Activated CD8-positive, alpha-beta memory T cell treated with anti-CD3 and anti-CD28 coated beads, Interleukin-2, amount 50 U/mL, for 48 hours (primary cell): ENCODE measurements at places on chromosomes 11 and 22.

DNA sequence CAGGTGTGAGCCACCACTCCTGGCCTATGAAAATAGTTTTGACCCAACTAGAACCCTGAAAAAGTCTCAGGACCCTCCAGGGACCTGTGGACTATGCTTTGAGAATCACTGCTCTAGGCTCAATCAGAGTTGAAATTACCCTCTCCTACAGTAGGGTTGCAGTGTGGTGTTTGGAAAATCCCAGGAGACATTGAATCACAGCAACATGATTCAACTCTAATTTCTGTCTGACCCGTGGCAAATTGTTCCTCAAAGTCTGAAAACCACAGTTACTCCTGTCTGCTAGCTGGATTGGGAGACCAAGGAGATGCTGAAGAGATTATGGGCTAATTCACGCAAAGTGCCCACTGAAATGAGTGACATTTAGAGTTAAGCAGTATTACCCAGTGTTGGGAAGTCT, 5.4 kb upstream of the MTMR3 start:
- DNase-seq: no peak

- DNase-seq: no peak
Measured at GRCh38 chr22:42913874-42914510, 56.9 kb upstream of the ARFGAP3 start.

DNA sequence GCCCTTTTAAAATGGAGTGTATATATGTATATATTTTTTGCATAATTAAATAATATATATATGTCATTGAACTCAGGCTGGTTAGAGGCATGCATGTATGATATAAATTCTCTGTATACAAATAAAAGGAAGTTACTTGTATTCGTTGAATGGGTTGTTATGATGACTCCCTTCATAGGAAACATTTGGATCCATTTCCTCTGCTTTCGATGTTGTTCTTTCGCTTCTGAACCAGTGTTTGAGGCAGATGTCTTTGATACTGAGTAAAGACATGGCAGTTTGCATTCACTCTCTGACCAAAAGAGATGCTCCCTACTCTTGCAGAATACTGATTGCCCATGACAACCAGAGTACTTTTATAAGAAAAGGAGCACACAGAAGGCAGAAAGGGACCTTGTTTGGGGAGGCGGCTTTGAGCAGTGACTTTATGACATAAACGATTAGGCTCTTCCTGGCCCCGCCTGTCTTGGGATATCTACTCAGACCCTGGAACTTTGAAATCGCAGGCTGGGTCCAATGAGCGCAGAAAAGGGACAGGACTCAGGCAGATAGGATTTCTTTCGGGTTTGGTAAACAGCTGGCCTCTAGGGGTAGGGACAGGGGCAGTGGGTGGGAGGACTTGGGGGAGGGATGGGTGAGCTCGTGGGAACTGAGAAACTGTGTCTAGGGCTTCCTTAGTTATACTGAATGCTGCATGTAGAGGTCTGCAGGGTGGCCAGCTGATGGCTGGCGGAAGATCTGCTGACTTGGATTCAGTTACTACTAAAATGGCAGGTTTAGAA, 23.2 kb downstream of the TIMP3 start:
- no peak for DNase-seq

DNA sequence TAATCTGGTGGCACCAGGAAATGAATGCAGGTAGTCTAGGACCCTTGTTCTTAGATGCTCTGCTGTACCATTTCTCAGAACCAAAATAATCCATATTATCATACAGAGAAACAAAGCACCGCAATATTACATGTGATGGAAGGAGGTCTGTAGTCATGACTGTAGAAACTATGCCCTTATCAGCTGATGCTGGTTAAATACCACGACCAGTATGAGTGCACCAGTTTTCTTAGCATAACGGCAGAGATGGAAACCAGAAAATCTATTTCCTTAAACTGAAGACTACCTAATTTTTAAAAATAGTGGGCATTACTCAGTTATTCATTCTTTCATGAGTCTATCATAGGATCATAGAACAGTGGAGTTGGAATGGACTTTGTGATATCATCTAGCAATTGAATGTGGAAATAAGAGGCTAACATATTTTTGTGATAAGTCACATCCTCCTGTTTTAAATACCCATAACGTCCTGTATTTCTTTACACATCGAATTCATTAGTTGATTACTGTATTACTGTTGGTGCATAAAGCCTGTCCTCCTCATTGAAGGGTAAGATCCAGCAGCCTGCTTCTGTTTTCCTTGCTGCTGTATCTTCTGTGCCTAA, 15.1 kb downstream of the JHY start:
- no peak for DNase-seq

- DNase-seq: no peak
Measured at GRCh38 chr11:106708348-106708747, 309.9 kb downstream of the GUCY1A2 start.

DNA sequence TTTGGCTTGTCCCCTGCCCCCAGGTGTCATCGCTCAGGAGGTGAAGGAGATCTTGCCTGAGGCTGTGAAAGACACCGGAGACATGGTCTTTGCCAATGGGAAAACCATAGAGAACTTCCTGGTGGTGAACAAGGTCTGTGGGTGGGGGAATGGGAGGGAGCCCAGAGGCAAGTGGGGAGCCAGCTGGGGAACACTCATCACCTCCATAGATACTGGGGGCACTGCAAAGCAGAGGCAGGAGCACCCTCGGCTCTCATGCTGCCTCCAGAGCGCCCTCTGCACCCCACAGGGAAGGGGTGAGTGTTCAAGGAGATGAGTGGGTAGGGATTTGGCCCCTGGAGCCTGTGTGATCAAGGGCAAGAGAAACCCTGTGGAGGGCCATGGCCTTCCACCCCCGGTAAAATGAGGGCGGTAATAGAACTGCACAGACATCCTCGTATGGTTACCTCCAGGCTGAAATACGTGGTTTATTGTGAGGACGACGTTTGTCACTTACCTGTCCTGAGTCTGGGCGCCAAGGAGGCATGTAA, 14.0 kb downstream of the TMEM258 start:
- no peak for DNase-seq

DNA sequence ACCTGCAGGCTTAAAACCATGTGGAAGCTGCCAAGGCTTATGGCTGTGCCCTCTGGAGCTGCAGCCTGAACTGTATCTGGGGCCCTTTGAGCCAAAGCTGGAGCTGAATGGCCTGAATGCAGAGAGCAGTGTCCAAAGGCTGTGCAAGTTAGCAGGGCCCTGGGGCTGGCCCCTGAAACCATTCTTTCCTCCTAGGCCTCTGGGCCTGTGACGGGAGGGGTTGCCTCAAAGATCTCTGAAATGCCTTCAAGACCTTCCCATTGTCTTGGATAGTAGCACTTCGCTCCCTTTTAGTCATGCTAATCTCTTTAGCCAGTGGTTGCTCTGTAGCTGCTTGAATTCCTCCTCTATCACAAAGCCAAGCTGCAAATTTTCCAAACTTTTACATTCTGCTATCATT, 12.8 kb upstream of the IFTAP start:
- DNase-seq: no peak

GRCh38 chr11:11975201-11976092, 33.0 kb downstream of the DKK3 start:
- no peak for DNase-seq
